HFFc6 (cell line): ENCODE measurements at places on chromosomes 2 and 18.

- DNase-seq = no peak
Measured at GRCh38 chr2:238570391-238570790, 143.7 kb downstream of the ASB1 start.

GRCh38 chr2:8644605-8645175, 37.2 kb upstream of the ID2 start:
- no peak for DNase-seq

DNA sequence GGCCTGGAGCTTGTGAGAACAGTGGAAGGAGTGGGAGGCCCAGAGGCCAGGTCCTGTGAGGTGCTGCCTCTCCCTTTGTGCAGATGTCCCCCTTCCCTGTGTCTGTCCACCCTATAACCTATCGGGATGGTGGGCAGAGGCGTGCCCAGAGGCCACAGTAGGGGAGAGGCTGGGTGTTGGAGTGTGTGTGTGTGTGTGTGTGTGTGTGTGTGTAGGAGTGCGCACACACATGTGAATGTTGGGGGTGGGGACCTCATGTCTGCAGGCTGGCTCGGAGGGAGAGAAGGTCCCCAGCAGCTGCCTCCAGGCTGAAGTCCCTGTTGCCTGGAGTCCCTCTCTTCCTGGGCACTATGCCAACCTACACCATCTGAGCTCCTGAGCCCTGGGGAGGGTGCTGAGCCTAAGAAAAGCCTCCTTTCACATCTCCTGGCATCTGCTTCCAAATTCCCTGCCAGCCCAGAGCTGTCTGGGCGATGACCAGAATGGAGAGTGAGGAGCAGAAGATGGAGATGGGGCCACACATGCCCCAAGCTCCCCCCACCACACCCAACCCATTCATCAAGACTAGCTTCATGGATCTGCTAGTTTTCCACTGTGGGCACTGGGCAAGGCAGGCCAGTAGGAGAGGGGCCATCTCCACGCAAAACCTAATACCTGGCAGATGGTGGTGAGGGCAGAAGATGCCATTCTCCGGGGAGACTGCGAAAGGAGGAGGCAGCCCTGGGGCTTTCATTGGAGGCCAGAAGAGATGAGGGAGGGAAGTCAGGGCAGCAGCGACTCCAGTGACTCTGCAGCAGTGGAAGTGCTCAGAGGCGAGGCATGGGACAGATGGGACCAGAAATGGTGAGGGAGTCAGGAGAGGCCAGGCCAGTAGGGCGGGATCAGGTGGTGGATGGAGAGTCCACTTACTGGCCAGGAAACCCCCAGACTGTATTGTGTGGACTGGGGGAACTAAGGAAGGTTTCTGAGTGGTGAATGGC, 20.3 kb downstream of the KCNK3 start:
- no peak for DNase-seq

DNA sequence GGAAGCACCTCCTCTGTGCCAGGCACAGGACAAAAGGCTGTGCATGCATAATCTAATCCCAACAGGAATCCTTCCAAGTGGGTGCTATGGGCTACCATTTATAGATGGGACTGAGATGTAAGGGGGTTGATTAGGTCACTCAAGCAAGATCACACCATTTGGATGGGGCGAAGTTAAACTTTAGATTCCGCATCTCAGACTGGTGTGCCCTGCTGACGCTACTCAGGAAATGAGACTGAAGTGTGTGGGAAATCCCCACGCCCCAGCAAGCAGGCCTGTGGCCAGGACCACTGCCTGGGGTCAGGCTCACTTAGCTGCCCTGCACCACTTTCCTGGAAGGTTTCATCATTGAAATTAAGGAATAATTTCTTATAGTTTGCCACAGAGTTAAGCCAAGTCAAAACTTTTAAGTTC, 70.5 kb upstream of the PPP1CB start:
- no peak for DNase-seq

- no peak for DNase-seq
Measured at GRCh38 chr2:191790737-191791136, 56.2 kb downstream of the CAVIN2 start.

DNA sequence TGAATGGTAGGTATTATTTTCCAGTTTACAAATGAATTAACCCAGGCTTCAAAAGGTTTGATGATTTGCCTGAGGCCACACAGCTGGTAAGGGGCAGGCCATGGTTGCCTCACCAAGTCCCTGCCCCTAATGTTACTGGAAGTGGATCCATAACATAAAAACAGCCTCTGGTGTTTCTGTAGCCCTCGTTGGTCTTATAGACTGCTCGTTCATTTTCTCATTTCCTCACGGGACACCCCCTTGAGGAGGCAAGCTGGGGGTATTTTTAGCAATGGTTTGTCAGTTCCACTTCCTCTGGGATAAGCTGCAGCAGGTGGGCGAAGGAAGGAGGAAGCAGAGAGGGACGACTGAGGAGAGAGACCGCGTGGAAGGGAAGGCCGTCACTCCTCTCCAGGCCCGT, 32.9 kb upstream of the NDUFV2 start:
- DNase-seq = no peak

DNA sequence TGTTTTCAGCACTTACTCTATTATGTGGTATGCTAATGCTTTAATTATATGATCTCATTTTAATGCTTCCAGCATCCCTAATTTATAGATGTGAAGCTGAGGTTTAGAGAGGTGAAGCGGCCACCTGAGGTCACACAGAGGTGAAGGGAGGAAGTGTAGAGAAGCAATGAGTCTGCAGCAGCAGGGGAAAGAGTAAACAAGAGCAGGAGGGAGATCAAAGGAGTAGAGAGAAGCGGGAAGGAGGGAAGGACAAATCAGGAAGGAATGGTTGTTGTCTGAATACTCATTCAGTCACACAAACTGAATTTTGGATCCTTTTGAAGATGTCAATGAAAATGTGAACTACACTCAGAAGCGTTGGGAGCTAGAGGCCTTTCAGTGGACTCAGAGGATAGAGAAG, 130.0 kb downstream of the CPS1 start:
- no peak for DNase-seq

DNA sequence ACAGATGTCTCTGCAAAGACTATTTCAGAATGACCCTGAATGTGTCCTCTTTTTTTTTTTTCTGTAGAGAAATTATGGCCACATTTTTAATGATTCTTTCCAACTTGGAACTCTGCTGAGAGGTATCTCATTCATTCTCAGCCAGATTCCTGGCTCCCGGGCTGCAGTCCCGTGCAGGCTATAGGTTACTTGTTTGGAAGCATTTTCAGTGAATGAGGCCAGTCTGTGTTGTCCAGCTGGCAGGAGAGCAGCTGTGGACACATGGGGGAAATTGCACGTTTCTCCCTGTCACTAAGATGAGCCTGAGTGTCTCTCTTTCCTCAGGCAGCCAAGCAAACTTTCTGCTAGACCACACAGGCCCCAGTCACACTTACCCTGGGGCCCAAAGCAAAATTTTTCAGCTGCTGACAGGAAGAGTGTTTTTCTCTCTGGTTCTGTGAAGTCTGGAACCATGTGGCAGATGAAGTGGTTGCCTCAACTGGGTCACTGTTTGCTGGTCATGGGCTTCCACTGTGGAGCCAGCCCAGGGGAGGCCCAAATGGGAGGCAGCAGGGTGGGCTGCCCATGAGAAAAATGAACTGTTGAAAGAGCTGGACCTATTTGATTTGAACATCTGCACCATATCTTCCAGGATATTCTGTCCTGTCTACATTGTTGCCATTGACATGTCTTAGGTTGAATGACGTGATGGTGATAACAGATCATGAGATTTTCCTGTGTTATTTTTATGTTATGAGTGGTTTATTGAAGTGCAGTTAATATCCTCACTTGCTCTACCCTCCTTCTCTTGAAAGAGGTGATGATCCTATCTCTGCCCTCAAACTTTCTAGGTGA, 431.2 kb downstream of the LPIN1 start:
- DNase-seq = peak; percentile 35

DNA sequence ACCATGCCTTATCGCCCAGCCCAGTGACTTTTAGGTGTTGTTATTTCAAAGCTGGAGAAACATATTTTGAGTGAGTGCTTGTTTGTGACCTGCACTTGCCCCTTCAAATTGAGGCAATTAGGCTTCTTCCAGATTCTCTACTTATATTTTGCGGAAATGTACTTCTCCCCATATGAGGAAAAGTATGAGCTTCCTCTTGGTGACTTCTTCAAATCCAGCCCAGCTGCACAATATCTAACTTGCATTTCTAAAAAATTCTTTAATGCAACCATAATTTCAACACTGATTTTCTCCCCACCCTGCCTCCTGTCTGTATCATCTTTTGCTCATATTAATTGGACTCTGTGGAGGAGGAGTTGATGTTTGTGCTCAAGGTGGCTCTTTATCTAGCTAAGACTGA, 391.2 kb upstream of the POU3F3 start:
- DNase-seq = no peak

DNA sequence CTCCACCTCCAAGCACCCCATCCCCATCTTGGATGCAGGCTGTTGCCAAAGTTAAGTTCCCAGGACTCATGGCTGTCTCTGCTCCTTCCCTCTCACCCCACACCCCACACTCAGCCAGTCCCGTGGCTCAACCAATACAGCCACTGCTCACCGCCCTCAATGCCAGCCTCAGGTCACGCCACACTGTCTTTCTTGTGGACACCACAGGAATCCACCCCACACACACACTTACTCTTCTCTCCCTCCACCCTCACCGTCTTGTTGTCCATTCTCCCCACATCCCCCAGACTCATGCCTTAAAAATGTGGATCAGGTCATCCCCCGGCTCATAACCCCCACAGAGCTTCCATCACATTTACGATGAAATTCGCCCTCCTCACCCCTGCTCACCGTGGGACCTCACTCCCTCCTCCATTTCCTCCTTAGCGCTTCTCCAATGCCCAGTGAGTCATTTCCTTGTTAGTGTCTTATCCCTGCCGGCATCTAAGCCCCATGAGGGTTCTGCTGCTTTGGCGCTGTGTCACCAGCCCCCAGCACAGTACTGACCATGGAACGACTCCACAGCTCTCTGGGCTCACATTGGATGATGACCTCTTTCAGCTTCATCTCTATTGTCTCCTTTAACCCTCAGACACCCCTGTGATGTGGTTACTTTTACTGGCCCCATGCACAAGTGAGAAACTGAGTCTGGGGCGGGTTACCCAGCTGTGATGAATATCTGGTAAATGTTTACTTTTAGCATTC, 13.8 kb downstream of the MLPH start:
- peak; percentile 100 for DNase-seq

GRCh38 chr2:222960126-222960525, 91.9 kb upstream of the KCNE4 start:
- DNase-seq = peak; percentile 72

DNA sequence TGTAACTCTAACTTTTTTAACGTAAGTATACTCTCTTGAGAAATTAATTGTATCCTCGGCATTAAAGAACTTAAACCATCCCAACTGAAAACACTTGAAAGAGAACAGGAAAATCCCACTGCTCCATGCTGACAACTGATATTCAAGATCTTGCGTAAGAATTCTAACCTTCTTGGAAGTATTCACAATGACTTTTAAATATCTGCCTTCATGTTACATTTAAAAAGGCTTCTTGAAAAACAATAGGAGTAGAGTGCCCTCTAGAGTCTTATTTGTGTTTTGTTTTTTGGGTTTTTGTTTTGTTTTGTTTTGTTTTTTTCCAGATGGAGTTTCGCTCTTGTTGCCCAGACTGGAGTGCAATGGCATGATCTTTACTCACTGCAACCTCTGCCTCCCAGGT, 65.4 kb upstream of the DNAJC10 start:
- DNase-seq = peak; percentile 60

DNA sequence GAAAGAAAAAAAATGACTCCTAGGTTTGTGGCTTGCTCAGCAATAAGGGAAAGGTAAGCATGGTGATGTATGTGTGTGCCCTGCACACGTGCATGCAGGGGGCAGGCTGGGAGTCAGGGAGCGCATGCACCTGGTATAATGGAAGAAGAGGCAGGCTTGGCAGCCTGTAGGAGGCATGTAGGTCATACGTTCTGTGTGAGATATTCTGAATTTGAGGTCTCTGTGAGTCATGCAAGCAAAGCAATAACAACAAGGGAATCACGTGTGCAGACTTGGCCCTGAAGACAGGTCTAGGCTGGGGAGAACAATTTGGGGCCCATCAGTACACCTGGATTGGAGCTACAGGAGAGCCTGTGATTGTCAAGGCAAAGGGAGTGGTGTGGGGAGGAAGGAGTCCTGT, 94.5 kb upstream of the TTC39C start:
- DNase-seq = no peak

- no peak for DNase-seq
Measured at GRCh38 chr2:97931858-97932225, 63.9 kb downstream of the TMEM131 start.

DNA sequence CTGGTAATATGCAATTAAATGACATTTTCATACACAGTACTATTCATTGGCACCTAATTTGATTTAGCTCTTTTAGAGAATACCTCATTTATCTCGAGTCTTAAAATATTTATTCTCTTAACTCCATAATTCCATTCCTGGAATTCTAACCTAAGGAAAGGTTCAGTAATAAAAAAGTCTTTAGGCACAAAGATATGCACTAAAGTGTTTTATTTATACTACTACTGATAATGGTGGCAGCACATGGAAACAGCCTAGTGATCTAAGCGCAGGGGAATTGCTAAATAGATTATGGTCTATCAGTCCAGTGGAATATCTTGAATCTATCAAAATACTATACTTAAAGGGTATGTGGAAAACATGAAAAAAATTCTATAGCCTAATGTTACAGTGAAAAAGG, 142.5 kb upstream of the LTBP1 start:
- DNase-seq = no peak

DNA sequence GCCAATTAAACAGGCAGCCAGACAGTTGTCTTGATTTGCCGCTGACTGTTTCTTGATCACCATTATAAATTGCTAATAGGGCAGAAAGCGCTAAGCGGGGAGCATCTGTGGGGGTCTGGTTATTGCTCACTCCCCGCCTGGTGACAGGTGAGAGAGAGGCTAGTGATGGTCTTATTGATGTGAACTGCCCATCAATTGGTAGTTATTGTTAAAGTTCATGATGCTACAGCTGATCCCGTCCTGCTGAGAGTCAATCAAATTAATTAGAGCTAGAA, 148.5 kb downstream of the LNPK start:
- no peak for DNase-seq

- DNase-seq = no peak
Measured at GRCh38 chr18:6561420-6561861, 146.7 kb upstream of the L3MBTL4 start.

DNA sequence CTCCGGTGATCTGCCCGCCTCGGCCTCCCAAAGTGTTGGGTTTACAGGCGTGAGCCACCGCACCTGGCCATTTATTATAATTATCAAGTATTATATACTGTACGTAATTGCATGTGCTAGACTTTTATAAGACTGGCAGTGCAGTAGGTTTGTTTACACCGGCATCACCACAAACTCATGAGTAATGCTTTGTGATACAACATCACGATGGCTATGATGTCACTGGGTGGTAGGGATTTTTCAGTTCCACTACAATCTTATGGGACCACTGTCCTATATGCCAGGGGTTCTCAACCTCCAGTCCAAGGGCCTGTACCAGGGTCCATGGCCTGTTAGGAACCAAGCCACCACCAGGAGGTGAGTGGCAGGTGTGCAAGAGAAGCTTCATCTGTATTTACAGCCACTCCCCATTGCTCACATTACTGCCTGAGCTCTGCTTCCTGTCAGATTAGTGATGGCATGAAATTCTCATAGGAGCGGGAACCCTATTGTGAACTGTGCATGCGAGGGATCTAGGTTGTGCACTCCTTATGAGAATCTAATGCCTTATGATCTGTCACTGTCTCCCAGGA, 9.4 kb downstream of the SCYGR4 start:
- no peak for DNase-seq
